Stimulated activated CD4-positive, alpha-beta T cell treated with anti-CD3 and anti-CD28 coated beads, Interleukin-15, amount 100 ng/mL, for 1 hour (primary cell): ENCODE measurements at places on chromosomes 3 and 15.
A peak's percentile ranks its signal among the peaks of the same experiment; 100 is the strongest.

- no peak for DNase-seq
These were observed 4.0 kb upstream of the CCR1 start for GRCh38 chr3:46212101-46212500.

DNA sequence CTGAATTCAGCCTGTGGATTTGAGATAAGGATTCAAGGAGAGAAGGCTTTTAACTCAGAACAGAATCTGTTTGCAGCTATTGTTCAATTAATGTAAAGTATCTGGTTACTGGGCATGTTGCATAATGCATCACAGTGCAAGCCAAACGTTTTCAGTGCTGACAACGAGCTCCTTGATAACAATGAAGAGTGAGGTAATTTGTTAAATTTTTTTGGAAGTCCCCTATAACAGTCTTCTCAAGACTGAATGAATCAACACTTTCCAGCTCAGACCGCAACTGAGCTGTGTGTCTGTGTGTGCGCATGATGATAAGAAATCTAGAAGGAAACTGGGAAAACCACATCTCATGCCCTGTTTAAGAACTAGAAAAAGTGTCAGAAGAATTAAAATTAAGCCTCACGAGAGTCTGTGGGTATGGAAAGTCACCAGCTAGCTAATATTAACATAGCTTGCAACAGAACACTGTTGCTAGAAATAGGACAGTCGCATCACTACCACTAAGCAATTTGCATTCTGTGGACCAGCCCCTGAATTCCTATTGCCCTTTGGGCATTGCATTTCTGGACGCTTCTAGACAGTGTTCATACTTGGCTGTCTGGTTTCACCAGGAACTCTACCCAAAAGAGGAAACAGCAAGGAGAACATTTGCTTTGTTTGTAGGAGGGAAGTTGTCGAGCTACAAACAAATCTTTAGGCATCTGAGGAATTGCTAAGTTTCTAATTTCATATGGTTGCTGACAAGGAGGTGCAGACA, 43.7 kb upstream of the ATP2C1 start:
- peak; percentile 14 for DNase-seq

DNA sequence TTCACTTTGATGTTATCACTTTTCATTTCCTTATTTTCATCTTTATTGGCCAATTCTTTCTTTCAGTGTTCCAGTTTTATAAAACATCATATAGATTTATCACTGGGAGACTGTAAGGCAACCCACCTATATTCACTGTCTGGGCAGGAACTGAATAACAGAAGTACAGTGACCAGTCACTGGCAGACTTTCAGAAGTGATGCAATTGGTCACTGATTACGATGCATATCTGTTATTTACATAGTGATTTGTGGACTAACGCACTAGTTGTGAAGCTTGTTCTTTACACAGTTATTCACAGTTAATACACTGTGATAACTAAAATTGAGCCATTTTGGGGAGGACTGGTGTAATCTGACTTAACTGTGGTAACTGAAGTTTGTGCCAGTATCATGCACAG, 190.2 kb upstream of the DPH6 start:
- no peak for DNase-seq

DNA sequence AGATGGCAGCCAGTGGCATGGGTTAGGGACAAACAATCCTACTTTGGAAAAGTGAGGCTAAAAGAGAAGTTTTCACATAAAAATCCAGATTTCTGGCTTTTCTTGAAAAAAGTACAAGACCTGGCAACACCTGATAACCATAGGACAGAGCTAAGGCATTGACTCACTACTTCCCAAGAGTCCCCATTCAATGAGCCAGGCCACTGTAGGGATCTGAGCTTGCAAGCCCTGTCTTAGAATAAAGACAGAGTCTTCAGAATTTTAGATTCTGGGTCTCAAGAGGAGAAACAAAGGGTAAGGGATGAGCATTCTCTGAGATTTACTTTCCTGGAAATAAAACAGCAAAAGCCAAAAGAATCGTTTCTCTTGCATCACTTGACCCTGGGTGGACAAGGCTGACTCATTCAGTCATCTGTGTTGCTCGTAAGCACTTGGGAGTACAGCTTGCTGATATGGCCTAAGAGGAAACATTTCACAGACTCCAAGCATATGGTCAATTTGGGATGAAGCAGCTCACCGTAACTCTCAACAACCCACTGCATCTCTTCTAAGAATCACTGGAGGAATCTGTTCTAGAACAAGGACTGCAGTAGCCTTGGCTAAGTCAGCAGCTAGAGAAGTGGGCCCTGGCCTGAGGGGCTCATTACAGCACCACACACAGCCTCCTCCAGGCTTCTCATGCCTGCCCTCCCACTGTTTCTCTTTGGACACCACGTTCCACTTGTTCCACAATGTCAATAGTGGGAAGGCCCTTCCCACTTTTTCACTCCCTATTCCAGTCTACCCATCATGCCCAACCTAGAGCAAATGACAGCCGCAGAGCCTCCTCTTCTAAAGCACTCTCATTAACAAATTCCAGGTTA, 86.2 kb downstream of the RFTN1 start:
- no peak for DNase-seq

DNA sequence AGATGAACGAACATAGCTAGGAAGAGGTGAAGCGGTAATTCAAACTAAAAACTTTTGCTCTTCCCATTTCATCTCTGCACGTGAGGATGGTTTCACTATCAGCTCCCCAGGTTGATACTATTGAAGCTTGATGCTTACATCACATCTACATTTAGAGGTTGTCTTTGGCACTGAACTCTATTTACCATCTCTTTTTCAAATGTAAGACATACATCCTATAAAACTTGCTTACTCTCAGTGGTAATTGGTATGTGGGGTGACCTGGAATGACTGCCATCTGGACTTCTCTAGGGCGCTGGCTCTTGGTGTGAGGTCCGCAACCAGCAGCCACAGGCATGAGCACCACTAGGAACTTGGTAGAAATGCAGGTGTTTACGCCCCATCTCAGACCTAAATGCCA, 118.1 kb downstream of the AKAP13 start:
- no peak for DNase-seq

DNA sequence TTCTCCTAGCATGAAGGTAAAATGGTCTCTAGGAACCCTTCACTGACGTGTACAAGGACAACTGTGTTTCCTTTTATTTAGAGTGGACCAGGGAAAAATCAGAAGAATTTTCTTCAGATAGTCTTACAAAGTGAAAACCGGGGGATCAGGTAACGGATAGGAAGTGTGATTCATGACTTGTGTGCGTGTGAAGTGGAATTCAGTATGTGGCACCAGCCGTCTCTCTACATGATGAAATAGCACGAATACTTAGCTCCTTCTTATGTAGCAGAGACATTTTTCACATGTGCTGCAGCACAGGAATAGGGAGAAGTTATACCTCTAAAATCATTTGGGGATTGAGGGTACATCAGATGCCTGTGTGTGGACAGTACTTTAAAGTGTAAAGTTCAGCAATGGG, 159.2 kb downstream of the MEX3B start:
- no peak for DNase-seq

- DNase-seq: peak; percentile 67
These were observed at the start of gene C15orf61 for GRCh38 chr15:67521029-67521782. Gene C15orf61 (plus strand): TSS chr15:67521131. CDS start chr15:67521249, 118 bp downstream.

DNA sequence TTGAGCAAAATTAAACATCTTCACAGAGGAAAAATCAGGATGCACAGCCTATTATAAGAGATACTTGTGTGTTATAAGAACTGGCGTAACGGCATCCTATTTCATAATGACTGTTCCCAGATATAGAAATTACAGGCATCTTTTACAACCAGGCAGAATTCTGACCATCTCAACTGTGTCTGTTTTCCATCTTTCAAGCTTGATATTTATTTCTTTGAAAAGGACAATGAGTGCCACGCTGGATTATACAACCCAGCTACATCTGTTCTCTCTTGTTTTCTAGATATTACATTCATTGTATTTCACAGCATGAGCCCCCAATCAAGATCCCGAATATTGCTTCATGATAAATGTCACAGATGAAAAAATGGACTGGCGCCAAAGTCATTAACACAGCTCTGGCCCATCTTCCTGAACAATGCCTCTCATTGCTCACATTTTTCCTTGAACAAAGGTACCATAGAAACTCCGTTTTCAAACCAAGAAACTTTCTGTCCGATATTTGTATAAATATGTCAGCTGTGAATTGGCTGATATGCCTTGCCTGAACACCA, 420.6 kb downstream of the TBL1XR1 start:
- no peak for DNase-seq

GRCh38 chr3:162677475-162677874, 1180.9 kb downstream of the OTOL1 start:
- DNase-seq: no peak

DNA sequence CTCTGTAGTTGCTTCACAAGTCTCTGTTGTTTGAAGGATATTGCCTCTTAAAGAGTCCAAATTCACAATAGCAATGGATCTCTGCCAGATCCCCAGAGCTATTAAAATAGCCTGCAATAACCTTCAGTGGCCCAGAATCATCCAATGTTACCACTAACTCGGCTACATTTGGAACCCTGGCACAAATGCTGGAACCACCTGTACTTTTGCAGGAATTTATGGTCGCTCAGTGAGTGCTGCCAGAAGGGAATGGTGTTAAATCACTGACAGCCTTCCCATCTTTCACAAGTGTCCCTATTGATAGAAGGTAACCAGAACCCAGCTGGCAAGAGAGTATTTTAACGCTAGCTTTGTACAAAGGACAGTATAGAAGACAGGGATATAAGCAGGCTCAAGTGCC, 298.8 kb upstream of the PLSCR5 start:
- no peak for DNase-seq

GRCh38 chr15:88613074-88613944, 7.8 kb upstream of the AEN start:
- DNase-seq: no peak

DNA sequence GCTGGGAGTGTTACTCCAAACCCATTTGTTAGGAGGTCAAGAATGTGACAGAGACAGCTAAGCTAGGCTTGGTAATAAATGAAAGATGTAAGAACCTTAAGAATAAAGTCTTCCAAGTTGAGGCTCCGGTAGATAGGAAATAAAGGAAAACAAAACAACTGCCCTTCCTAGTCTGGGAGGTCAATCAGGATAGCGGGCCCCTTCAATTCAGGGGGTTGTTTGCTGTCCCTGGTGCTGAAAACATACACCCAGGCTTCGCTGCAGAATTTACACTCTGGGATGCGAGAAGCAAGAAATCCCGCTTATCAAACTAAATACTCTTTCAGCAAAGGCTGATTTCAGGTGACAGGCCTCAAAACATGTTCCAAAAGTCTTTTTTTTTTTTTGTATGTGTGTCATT, 393.4 kb downstream of the NTRK3 start:
- no peak for DNase-seq

DNA sequence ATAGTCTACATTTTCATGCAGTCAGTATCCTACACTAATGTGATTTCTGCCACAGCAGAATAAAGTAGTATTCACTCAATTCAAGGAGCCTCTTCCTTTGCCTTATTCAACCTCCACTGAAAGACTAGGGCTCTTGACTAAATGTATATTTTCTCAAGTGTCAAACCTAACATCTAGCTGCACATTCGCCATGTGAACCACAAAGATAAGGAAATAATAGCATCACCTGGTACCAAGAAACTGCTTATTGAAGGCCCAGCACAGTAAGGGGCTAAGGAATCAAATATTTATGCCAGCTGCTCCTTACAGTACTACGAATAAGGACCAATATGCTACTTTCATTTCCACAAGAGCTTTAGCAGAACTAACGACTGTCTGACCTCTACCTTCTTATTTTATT, 1.3 kb downstream of the SRP14 start:
- DNase-seq: no peak

GRCh38 chr15:95626501-95627361, 703.8 kb upstream of the NR2F2 start:
- no peak for DNase-seq

DNA sequence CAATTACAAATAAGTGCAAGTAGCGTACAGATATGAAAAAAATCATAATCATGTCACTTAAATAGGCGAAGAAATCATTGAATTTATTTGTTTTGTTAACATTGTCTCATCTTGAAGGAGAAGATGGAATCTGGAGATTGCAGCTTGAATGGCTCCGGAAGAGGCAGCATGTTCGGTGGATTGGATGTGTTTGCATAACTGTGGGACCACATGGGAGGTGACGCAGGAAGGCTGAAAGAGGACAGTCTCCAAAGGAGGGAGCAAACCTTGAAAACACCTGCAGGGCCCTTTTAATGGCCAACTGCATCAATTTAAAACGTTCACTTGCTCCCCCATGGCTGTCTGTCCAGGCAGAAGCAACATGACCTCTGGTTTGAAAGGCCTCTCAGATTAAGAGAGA, 61.3 kb downstream of the CHL1 start:
- DNase-seq: no peak

DNA sequence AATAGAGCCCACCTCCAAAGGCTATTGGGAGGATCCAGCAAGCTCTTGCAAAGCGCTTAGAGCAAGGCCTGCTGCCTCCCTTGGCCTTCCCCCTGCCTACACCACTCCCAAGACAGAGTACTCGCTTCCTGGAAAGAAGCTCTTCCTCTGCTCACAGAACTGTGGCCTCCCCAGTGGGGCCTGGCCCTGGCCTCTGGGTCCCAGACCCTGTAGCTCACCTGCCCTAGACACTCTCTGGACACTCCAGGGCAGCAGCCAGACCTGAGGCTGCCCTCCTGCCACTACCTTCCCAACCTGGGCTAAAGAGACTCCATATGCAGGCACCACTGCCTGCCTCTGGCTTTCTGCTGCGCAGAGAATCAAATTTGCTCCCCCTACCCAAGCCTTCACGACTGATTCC, 49.9 kb downstream of the GRIP2 start:
- DNase-seq: no peak

- no peak for DNase-seq
These were observed 410.1 kb downstream of the RAP2B start for GRCh38 chr3:153572165-153572564.

DNA sequence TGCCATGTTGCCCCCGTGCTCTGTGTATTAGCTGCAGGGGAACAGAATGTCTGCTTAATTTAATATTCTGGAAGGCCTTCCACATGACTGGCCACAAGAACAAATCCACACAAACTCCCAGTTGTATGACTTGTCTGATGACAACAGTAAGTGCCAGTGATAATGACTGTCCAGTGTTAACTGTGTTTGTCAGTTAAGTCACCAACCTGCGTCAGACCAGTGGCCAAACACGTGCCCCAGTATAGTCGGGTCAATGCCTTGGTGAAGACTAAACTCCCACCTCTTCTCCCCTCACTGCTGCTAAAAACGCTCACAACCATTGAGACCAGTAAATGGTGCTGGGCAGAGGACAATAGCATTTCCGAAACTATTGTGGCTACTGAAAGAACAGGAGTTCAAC, 9.8 kb upstream of the ATP13A5 start:
- DNase-seq: no peak

DNA sequence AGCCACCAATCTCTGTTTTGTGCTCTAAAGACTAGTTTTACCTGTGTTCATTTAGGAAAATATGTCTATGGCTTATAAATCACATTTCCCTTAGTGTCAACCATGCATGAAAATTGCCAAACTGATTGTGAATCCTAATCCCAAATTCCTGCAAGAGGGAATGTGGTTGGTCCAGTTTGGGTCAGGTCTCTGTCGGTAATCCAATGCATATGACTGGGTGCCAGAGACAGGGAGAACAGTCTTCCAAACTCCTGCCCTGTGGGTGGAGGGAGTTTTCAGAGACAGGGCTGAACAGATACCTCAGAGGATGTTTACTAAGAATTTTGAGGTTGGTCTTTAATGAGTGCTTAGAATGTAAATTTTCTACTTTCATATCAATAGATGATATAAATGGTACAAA, 300.5 kb upstream of the ARL6 start:
- no peak for DNase-seq

- no peak for DNase-seq
These were observed 63.2 kb downstream of the SSUH2 start for GRCh38 chr3:8581373-8581772.
